ENCODE measurements at places on chromosomes 1 and 21. TPM values are rescaled to one million over a fixed set of nuclear protein-coding genes. Genes with fewer than 3 reads are reported as not detected.

Gene PLA2G2D
- not detected for total RNA-seq

Gene OR2T11
- not detected for total RNA-seq

Gene VANGL2
- not detected for total RNA-seq

Gene PDZK1IP1
- not detected for total RNA-seq

Gene TCP10L
- 0.28 TPM for total RNA-seq

Gene USF1
- 88.4 TPM for total RNA-seq

Gene CFHR4
- total RNA-seq: not detected

Gene SERTAD4
- 0.46 TPM for total RNA-seq

Gene FHL3
- 13.1 TPM for total RNA-seq

Gene CYP2J2
- under 0.01 TPM for total RNA-seq

Gene ACKR1
- total RNA-seq: not detected

Gene IQGAP3
- total RNA-seq: 2.5 TPM

Gene ARHGAP29
- 15.6 TPM for total RNA-seq

Gene DYNLT4
- not detected for total RNA-seq

Gene CYP4A11
- total RNA-seq: not detected

Gene PIGR
- total RNA-seq: not detected

Gene SLC9C2
- not detected for total RNA-seq

Gene PGLYRP4
- total RNA-seq: not detected

Gene LCE1F
- total RNA-seq: not detected

Gene OR10J1
- not detected for total RNA-seq

Gene FNDC5
- total RNA-seq: 4.0 TPM

Gene BLACAT1
- total RNA-seq: not detected

Gene CD52
- total RNA-seq: not detected

Gene JMJD4
- total RNA-seq: 32.0 TPM

Gene GPR137B
- total RNA-seq: 12.2 TPM

Gene LCE1C
- total RNA-seq: not detected

Gene PLEKHN1
- total RNA-seq: 0.28 TPM

Gene RIMKLA
- total RNA-seq: under 0.01 TPM

Gene AVPR1B
- total RNA-seq: not detected

Gene SORT1
- total RNA-seq: 4.7 TPM

Gene HPDL
- total RNA-seq: 0.74 TPM

Gene DTL
- 1.4 TPM for total RNA-seq

Gene GPR89A
- total RNA-seq: 20.0 TPM

Gene SPRR2G
- total RNA-seq: not detected

Gene COL6A1
- 1,202 TPM for total RNA-seq

Gene VCAM1
- 191 TPM for total RNA-seq

Gene LCA5L
- total RNA-seq: 1.6 TPM

Gene SYCP1
- total RNA-seq: not detected

Gene RPE65
- not detected for total RNA-seq

Gene CR1L
- total RNA-seq: not detected

Gene KLHDC9
- 1.8 TPM for total RNA-seq

Gene FOXD2
- under 0.01 TPM for total RNA-seq

Gene CASQ1
- total RNA-seq: not detected

Gene ADCY10
- under 0.01 TPM for total RNA-seq

Gene CYP4Z1
- not detected for total RNA-seq

All from smooth muscle cell of bladder (primary cell).